CD4-positive, alpha-beta T cell treated with Interleukin-10 for 1 hour (primary cell): ENCODE measurements at places on chromosomes 12 and 14.

DNA sequence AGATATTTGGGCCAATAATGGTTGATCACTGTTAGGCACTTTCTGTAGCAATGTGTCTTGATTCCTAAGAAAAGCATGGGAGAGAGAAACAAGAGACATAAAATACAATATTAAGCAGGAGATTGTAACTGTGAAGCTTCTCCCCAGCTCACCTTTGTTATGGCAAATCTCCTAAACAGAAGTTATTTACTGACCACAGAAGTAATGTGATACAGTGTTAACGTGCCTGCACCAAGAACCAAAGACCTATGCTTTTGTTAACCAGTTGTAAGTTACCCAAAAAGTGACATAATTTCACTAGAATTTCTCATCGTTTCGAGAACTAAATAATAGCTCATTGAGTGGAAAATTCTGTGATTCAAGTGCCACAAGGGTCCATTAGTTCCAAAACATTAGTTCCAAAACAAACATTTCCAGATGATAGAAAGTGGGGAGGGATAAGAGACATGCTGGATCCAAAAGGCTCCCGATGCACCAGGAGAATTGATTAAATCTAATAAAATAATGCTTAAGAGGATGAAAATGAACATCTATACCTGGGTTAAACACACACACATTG lies 14.3 kb downstream of the RERG start:
- no peak for DNase-seq

DNA sequence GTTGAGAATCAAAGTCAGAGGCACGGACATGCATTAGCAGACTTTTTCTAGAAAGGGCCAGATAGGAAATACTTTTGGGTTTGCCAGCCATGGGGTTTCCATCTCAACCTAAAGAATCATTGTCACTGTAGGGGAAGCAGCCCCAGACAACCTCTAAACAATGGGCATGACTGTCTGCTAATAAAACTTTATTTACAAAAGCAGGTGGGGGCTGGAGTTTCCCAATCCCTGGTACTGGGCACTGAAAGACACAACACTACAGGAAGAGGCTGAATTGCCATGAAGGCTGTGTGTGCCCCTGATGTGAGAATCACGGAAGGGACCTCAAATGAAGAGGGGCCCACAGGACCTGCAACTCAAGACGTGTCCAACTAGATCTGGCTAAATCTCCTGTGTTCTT lies 62.0 kb upstream of the GPR68 start:
- DNase-seq: no peak

GRCh38 chr14:70803321-70804310 lies 5.7 kb downstream of the MAP3K9 start:
- no peak for DNase-seq

- DNase-seq: no peak
Observed at GRCh38 chr12:58202933-58203718, 261.8 kb downstream of the ATP23 start.

- no peak for DNase-seq
Observed at GRCh38 chr12:57452181-57452936, 2.7 kb upstream of the INHBE start.

DNA sequence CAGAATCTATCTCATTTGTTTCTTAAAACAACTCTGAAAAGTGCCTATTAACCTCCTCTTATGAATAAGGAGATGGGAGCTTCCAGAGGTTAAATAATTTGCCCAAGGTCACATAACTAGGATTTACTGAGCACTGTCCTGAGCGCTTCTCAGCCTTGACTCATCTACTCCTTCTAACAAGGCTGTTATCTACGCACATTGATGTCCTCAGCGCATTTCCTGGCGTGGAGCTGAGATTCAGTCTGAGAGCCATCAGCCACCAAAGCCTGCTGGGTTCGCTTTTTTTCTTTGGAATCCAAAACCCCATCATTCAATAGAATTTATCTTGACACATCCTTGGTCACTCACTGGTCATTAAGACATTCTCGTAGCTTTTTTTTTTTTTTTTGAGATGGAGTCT lies 29.3 kb downstream of the AK7 start:
- no peak for DNase-seq

- no peak for DNase-seq
Observed at GRCh38 chr12:470133-470532, 10.4 kb downstream of the B4GALNT3 start.
